ENCODE measurements at places on chromosomes 3 and 15.

GRCh38 chr3:178646186-178646862 lies 110.1 kb downstream of the KCNMB2 start:
- DNase-seq: no peak

DNA sequence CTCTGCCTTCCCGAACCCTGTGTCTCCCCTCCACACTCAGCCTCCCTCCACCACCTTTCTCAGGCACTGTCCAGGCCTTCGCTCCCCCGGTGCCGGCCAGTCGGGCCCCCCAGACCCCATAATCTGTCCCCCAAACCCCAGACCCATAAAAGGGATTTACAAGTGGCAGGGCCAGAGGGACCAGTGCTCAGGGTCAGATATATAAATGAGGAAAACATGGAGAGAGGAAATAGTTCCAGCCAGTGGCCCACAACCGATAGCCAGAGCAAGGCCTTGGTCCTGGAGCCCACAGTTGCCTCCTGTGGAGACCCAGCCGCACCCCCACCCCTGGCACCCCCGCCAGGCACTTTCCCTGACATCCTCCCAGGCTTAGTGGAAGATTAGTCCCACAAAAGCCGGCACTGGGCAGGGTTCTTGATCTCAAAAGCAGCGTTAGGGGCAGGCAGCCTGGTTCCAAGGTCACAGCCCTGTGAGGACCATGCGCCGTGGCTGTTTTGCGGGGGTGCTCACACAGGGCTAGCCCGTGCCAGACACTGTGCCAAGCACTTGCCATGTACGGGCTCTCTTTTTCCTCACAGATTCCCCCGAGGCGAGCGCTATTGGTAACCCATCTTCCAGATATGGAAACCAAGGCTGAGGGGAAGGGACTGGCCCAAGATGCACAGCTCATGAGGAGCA lies 1.1 kb upstream of the PLXND1 start:
- no peak for DNase-seq

DNA sequence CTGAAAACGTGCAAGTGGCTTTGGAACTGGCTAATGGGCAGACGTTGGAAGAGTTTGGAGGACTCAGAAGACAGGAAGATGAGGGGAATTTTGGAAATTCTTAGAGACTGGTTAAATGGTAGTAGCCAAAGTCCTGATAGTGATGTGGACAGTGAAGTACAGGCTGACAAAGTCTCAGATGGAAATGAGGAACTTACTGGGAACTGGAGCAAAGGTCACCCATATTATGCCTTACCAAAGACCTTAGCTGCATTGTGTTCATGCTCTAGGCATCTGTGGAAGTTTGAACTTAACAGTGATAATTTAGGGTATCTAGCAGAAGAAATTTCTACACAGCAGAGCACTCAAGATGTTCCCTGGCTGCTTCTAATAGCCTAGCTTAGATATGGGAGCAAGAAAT lies 28.6 kb upstream of the SERPINI2 start:
- no peak for DNase-seq

- DNase-seq: no peak
Measured at GRCh38 chr3:125033135-125033534, 22.7 kb downstream of the HEG1 start.

DNA sequence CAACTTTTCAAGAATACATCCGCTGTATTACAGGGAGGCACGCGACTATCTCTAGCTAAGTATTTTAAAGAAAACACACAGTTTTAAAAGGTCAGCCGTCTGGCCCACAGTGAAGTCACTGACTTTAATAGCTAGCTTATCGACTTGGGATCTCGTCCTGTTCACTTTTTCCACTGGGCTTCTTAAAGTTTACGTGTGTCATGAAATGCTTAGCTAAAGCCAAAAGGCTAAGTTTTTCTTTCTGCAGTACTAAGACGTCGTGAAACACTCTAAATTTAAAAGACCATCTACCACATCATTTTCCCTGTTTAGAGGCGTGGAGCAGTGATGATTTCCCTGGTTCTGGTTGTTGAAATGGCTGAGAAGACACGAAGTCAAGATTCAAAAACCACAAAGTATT lies 27.1 kb downstream of the LRIG1 start:
- no peak for DNase-seq

GRCh38 chr3:150729682-150730360 lies 26.1 kb upstream of the ERICH6 start:
- no peak for DNase-seq

DNA sequence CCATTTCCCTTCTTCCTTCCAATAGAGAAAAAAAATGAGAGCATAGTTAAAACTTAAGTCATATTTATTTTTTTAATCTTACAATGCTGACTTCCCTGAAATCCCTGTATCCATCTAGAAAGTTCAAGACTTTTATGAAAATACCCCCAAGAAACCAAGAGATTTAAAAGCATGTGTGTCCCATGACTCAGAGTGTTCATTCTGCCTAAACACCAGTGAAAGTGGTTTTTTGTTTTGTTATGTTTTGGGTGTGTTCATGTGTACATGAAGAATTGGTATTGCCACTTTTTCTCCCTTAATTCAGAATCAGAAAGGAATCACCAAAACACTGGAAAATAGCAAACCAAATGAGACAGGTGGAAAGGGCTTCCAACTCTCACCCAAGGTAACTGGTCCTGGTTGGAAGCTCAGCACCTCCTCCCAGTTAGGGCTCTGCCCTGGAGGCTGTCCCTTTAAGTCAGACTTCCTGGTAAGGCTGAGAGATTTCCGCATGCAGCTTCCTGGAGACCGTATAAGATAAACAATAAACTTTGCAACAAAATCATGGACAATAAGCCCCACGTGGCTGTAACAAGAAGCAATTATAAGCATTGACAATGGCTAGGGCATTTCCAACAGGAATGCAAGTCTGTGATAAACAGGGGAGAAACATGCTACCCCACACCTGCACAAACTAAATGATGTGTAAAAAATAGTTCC lies 121.9 kb upstream of the ARHGEF3 start:
- no peak for DNase-seq

GRCh38 chr3:125054449-125055329 lies 1.1 kb downstream of the HEG1 start:
- no peak for DNase-seq

- no peak for DNase-seq
Measured at GRCh38 chr3:17852217-17852616, 109.8 kb upstream of the TBC1D5 start.
